SW480 (cell line): ENCODE measurements at places on chromosomes 7 and 10.

DNA sequence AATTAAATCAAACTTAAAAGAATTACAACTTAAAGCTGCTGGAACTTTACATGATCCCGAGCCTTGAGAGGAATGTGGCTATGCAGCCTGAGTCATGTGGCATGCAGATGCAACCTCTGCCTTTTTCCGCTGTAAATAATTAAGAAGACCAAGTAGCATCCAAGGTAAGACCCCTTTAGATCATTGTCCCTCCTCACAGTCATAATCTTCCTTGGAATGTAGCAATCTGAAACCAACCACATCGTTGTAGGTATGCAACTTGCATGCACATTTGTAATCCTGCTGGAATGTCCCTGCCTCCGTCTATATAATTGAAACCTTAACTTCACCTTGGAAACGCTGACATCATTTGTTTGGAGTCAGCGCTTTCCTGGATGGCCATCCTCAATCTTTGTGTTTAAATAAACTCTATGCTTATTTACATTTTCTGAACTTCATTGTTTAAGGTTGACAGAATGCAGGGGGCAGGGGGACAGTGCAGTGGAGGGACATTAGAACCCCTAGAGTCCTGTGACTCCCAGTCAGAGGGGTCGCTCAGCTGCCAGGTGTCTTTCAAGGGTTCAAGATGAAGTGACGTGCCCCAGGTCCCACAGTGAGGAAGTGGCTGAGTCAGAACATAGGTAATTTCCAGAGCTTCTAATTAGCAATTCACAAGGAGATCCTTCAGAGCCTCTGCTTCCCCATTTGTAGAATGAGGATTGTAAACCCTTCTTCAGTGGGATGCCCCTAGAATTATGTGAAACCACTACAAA, 110.7 kb downstream of the RALA start:
- DNase-seq = peak; percentile 59

DNA sequence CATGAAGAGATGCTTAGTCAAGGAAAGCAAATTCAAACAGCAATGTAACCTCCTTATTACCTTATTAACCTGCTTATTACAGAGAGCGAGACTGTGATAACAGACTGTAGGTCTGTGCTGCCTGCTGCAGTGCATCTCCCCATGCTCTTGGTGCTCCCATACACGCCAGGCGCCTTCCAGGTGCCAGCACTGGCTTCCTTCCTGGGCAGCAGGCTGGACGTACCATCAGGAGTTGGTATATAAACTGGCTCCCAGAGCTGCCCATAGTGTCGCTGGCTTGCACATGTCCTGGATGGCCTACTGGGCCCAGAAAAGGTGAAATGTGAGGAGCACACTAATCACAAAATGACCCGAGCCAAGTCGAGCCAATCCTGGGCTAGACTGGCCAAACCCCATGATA, 13.5 kb downstream of the ATP6V0E2 start:
- no peak for DNase-seq

GRCh38 chr10:87660484-87661133, 931 bp downstream of the PAPSS2 start:
- DNase-seq = peak; percentile 18

GRCh38 chr10:42998481-42999384, 78.1 kb upstream of the RET start:
- DNase-seq = no peak

- no peak for DNase-seq
These were observed 57.1 kb upstream of the FAM20C start for GRCh38 chr7:135257-135653.

- no peak for DNase-seq
These were observed 602.7 kb upstream of the SORCS1 start for GRCh38 chr10:107767185-107767584.

- no peak for DNase-seq
These were observed 7.6 kb upstream of the LARP4B start for GRCh38 chr10:938941-939678.

GRCh38 chr7:131858611-131859010, 302.2 kb upstream of the PODXL start:
- DNase-seq = no peak

DNA sequence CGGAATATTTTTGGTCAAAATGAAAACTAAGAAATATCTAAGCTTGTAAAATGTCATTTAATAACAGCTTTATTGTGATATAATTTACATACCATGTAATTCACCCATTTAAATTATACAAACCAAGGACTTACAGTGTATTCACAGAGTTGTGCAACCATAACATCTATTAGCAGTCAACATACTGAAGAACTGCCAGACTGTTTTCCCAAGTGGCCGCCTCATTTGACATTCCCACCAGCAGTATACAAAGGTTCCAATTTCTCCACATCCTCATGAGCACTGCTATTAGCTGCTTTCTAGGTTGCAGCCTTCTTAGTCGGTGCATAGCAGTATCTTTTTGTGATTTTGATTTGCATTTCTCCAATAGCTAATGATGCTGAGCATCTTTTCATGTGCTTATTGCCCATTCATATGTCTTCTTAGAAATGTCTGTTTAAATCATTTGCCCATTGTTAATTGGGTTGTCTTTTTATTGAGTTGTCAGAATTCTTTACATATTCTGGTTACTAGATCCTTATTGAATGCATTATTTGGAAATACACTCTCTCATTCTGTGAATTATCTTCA, 153.0 kb upstream of the FGFR2 start:
- no peak for DNase-seq

- DNase-seq = no peak
These were observed 63.3 kb upstream of the PAPSS2 start for GRCh38 chr10:87596351-87596750.

DNA sequence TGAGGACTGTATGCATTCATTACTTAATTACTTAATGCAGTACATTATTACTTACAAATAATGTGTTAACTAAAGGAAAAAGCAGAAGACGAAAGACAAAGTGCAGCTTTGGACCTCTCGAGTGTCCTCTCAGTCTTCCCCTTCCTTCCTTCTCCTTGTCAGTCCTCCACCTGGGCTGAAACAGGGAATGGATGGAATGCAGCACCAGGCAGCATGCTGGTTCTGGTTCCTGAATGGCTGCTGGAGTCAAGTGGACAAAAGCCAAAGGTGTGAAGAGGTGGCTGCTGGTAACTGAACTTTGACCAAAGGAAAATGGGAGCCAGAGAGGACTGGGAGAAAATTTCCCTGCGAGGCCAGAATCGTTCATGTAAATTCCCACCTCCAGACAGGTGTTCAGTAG, 179.5 kb downstream of the GPAM start:
- no peak for DNase-seq

GRCh38 chr7:43649755-43650274, 66.9 kb downstream of the STK17A start:
- DNase-seq = no peak

- no peak for DNase-seq
These were observed 63.1 kb upstream of the STEAP1B start for GRCh38 chr7:22563032-22563501.

DNA sequence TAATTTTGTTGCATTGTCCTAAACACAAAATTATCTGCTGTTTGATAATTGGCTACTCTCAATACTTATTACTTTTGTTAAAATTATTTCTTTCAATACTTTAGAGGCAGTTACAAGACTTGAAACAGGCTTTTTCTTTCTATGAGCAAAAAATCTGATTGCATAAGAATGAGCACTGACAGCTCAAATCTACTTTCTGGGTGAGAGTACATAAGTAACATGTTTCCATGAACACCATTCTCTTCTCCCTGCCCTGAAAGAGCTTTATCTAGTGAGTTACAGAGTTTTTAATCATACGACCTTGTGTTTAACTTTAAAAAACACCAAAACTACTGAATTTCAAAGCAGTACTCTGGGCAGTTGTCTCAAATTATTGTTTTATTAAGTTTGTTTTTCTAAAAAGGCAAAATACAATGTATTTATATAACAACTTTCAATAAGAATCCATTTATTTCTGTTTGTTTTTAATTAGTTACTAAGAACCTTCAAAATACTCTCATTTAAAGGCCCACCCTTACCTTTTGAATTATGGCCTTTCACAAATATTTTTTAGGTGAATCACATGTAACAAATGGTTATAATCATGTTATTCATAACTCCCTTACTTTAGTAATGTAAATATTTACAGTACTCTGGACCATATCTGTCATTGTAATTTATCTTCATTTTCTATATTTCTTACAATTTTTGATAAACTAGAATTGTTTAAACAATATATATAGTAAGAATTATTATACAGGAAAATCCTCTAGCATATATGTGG, 23.0 kb upstream of the TFAM start:
- DNase-seq = no peak

DNA sequence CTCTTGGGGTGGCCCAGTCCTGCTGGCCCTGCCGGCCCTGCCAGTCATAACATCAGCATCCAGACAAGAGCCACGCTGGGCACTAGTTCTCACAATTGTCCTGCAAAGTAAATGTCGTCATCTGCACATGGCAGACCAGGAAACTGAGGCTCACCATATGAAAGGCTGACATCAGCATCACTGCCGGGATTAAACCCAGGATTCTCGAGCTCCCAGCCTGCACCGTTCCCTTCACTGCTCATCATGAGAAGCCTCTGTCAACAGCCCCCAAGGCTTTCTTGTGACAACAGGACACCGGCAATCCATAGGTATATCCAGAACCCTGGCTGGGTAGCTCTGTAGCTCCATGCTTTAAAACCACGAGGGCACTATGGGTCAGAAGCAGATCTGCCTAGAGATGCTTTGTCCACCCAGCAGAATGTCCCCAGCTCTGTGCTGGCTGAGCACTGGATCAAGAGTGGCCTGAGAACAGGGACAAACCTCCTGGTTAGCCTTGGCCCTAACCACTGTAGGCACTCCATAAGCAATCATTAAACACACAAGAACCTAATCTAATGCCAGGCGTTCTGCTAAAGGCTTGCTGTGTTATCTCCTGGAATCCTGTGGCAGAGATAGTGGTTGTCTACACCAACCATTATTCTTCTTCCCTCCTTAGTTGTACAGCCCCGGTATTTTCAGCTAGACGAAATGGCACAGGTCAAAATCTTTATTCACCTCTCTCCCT, 41.2 kb upstream of the C10orf71 start:
- no peak for DNase-seq

DNA sequence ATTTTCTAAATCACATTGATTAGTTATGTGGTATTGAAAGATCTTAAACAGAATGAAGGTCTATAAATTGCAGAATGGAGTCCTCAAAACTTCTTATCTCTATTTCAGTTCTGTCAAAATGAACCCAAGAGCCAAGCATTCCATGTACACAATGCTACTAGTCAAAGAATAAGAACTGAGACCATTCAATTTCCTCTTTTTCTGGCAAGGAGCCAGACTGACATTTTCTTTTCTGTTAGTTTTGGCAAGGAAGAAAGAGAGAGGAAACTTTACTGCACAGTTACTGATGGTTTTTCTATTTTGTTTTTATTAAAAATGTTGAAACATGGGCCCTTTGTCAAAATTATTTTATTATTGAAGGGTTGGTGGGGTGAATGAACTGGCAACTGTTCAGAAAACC, 181.8 kb upstream of the FERD3L start:
- no peak for DNase-seq

DNA sequence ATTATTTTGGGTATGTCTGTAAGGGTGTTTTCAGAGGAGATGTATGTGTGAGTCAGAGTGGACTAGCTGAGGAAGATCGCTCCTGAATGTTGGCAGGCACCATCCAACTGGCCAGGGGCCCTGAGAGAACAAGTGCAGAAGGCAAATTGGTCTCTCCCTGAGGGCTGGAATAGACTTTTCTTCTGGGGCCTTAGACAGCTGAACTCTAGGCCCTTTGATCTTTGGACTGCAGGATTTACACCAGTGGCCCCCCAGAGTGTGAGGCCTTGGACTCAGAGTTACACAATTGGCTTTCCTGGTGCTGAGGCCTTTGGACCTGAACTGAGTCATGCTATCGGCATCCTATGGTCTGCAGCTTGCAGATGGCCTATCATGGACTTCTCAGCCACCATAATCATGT, 217.2 kb downstream of the REEP3 start:
- peak; percentile 75 for DNase-seq

- no peak for DNase-seq
These were observed 45.4 kb upstream of the PTN start for GRCh38 chr7:137388916-137389315.

GRCh38 chr10:121357401-121357800, 240.8 kb downstream of the FGFR2 start:
- DNase-seq = no peak

GRCh38 chr7:36260481-36260880, 107.4 kb downstream of the EEPD1 start:
- no peak for DNase-seq

DNA sequence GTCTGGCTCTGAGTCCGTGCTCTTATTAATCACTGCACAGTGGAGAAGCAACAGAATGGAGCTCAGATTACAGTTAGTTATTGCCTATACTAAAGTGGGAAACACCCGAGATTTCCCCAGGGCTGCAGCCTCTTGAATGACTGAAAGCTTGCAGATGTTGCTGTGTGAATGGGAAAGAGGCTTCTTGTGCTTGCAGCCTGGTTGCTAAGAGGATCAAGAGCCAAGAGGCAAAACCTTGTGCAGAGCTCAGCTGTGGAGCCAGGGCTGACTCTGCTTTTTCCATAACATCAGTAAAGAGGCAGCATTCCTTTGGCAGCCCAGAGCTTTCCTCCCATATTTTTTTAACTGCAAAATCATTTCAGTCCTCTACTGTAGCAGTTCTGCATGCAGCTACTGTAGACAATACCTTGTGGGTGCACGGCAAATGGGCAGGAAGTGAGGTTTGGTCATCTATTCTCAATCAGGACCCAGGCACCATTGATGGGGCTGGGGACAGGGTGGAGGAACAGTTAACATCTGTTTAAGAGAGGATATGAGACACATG, 86.5 kb downstream of the RALA start:
- DNase-seq = no peak

GRCh38 chr7:44756904-44757303, 8.3 kb downstream of the ZMIZ2 start:
- DNase-seq = no peak

DNA sequence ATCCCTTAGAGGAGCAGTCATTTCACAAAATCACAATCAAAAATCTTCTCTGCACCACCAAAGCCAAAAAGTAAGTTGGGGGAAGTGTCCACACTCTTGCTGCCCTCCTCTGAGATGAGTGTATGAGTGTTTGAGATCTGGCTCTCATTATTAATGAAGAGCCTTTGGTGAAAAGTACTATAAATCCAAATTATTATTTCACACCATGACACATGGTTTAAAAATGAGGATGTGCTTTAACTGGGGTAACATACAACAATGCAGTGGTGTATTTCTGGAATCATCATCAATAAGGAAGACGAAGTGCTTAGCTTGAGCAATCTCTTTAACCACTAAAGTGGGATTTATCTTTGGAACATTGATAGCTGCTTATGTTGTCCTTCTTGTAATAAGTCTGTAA, 114.2 kb upstream of the ADAM12 start:
- no peak for DNase-seq

GRCh38 chr10:121919666-121920065, 8.2 kb downstream of the ATE1 start:
- no peak for DNase-seq

GRCh38 chr7:155009570-155010157, 6.7 kb upstream of the PAXIP1 start:
- DNase-seq = peak; percentile 20
